ENCODE measurements at places on chromosomes 1 and 21. TPM values are rescaled to one million over a fixed set of nuclear protein-coding genes. Genes with fewer than 3 reads are reported as not detected.

DNA sequence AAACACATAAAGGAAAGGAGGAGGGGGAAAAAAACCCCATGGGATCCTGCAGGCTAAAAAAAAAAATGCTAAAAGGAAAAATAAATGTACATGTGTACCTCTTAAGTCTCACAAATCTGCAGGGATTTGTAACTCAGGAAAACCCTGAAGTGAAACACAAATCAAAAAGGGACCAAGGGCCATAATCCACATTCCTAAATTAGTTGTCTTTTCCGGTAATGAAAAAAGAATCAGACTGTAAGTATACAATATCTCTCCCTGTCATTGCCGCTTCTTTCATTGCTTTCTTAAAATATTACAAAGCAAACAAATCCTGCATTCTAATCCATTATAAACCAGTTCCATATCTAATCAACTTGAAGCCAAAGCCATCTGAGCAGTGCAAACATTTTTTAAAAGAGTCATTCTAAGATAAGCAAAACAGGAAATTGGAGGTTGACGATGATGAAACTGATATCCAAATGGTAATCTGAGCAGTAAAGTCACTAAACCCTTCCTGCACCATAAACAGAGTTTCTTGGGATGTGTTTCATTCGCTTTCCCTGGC lies 58.7 kb upstream of the SIM2 start:
- no peak for DNase-seq

DNA sequence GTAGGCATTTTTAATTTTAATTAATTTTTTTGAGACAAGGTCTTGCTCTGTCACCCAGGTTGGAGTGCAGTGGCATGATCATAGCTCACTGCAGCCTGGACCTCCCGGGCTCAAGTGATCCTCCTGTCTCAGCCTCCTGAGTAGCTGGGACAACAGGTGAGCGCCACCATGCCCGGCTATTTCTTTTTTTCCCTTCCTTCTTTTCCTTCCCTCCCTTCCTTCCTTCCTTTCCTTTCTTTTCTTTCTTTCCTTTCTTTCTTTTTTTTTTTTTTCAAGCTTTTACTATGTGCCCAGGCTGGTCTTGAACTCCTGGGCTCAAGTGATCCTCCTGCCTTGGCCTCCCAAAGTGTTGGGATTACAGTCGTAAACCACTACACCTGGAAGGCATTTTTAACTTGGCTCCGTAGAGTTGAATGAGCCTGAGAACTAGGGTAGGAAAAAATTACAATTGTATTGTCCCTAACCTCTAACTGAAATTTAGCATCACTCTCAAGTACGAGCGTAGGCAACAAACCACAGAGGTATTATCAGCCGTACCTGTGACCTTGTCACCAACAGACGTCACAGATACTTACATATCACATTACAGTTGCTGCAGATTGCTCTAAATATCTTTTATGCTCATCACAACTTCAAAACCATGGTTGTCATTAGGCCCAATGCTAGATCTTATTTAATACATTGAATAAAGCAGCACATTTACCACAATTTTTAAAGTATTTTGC lies 8.0 kb downstream of the RUNX3 start:
- DNase-seq, result no peak

C1QTNF12 gene
- 0.94 TPM for total RNA-seq

GRCh38 chr1:63342402-63342801 lies 20.0 kb downstream of the FOXD3 start:
- no peak for DNase-seq
